Stimulated activated CD4-positive, alpha-beta T cell treated with anti-CD3 and anti-CD28 coated beads, TNF-alpha, amount 100 ng/mL, for 4 hours (primary cell): ENCODE measurements at places on chromosomes 2 and 18.

GRCh38 chr2:229610333-229610732 is 104.0 kb downstream of the DNER start:
- no peak for DNase-seq

- DNase-seq: no peak
Observed at GRCh38 chr2:28628987-28629386, 122.6 kb upstream of the PPP1CB start.

DNA sequence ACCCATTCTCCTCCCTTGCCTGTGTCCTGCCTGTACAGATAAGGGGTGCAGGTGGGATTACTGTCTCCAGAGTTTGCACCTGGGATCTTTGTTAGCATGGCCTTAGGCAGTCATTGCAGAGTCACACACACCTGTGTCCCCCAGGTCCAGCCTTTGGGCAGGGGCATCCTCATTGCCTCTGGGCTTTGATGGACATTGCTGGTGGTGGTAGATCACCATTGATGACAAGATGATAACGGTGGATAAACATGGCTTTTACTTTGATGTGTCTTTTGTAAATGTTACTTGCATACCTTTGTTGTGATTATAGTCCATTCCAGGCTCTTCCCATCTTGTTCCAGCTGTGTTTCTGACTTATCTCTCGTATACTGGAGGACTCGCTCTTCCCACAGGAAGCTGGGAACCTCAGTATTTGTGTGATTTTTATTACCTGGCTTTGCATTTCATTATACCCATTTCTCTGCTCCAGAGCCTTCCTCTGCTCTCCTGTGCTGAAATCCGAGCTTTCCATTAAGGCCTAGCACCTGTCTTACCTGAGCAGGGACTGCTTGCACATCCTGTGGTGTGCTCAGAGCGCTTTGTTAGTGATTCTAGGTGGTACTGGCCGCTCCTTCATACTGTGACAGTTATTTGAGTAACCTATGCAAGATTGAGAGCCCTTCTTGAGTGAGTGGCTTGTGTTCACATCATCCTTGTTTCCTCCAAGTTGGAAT is 79.2 kb downstream of the PTPRM start:
- no peak for DNase-seq

GRCh38 chr18:49376046-49376445 is 84.4 kb downstream of the DYM start:
- DNase-seq: no peak

DNA sequence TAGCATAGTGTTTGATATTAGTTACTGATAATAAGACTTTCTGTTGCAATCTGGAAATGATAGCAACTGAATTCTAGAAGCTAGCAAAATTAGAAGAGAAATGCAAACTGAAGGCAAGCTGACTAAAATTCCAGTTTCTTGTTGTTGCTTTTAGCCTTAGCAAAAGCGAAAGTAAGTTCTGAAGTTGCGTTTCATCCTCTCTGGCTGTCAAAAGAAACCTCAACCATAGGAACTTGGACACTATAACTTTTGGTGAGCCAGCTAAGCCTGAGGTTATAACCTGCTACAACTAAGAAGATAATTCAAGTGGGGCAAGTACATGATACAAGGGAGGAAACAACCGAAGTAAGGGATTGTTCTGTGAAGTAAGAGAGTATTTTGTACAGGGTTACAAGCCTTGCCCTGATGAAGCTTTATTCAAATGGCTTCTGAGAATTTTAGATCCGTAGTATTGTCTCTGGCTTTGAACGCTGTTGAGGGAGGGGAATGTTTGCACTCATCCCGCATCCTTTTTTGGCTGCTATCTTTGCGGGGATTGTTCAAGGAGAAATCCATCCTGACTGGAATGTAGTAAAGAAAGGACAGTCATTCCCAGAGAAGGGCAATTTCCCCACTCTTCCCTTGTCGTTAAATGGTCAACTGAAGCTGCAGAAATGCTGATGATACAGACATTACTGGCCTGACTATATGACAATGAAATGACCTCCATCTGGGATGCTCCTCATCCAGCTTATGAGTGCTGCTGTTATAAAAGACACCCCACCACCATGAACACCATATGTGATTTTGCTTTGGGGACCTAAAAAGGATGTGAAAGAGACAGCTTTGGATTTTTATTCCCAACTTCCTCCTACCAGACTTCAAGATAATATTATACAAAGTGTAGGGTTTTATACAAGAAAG is 7.0 kb upstream of the TMX3 start:
- no peak for DNase-seq

DNA sequence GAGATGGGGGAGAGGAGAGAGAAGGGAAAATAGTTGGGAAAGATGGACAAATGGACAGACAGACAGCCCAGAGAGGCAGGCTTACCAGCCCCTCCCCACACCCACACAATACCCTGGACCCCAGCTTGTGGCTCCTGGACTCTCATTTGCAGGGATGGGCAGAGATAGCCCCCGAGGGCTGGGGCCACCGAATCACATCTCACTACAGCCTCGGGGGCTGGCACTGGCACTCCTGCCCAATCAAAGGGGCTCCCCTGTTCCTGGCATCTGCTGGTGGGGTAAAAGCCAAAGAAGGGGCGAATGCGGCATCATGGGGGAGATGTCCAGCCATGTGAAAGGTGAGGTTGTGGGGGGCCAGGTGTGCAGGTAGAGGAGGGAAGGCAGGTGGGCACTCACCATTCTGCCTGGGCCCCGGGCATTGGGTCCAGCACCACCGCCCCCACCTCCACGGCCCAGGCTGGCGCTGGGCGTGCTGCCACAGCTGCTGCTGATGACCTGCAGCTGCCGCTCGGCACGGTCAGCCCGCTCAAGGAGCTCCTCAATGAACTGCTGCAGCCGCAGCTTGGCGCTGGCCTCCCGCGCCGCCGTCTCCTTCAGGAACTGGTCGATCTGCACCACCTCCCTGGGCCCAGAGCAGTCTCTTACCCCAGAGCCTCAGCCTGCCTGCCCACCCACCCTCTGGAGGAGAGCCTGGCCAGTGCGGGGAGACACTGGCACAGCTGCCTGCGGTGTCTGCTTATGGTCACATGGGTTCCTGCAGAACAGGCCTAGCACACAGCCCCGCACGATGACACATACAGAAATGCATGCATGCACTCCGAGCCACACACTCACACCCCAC is 18.0 kb downstream of the FBXO41 start:
- no peak for DNase-seq

DNA sequence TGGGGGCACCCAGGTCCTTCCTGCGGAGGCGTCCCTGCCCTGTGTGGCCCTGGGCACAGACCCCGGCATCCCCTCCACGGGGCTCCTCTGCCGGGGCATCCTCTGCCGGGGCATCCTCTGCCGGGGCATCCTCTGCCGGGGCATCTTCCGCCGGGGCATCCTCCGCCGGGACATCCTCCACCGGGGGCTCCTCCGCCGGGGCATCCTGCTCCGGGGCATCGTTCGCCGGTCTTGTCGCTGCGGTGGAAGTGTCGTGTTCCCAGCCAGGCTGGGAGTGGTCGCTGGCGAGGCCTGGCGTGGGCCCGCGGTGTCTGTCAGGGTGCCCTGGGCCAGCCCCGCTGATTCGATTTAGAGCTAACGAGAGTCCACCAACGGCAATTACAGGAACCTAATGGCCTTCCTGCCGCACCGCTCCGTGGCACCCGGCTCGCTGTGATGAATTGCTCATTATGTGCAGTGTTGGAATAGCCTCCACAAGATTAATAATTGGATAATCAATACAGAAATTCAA is 115.1 kb downstream of the NFATC1 start:
- DNase-seq: no peak

DNA sequence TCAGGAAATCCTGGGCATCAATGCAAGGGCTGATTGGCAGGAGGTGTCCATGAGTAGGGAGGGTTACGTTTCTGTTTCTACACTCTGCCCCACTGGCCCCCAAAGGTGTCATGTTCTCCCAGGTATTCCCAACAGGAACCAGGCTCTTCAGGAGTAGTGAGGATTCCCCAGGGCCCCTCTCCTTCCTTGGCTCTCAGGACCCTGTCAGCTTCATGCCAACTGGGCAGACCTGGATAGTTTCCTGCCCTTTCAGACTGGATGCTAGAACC is 480.6 kb upstream of the HS6ST1 start:
- no peak for DNase-seq

- no peak for DNase-seq
Observed at GRCh38 chr2:180017784-180018183, 10.7 kb upstream of the CWC22 start.

- DNase-seq: no peak
Observed at GRCh38 chr2:207876842-207877535, 107.3 kb upstream of the FZD5 start.

DNA sequence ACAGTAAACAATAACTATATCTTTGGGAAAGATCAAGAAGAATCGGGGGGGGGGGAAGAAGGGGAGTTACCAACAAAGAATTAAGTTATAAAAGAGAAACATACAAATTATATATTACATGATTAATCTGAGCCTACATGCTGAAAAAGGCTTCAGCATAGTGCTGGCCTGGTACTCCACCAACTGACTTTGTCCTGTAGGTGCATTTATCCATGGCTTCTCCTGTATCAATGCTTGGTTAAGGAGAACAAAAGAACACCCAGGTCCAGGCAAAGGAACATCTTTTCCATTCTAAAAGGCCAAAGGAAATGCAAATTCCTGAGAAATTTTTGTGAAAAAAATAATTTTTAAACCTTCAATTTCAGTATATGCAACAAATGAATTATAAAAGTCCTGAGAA is 24.2 kb downstream of the RPRD1A start:
- DNase-seq: no peak

GRCh38 chr2:217948351-217948791 is 54.4 kb downstream of the TNS1 start:
- DNase-seq: no peak
